Dermis lymphatic vessel endothelial cell (primary cell): ENCODE measurements at places on chromosomes 5 and 9. TPM values are rescaled to one million over a fixed set of nuclear protein-coding genes. Genes with fewer than 3 reads are reported as not detected.

The UBLCP1 gene
- total RNA-seq = 9.6 and 16.8 TPM in 2 replicates

The LCN1 gene
- total RNA-seq = not detected in 2 replicates

The CACNA1B gene
- total RNA-seq = 0.09 and 0.11 TPM in 2 replicates

The ADGRV1 gene
- total RNA-seq = 0.11 and 0.17 TPM in 2 replicates
